ENCODE measurements at places on chromosomes 2 and 18. TPM values are rescaled to one million over a fixed set of nuclear protein-coding genes. Genes with fewer than 3 reads are reported as not detected.
A peak's percentile ranks its signal among the peaks of the same experiment; 100 is the strongest.

DNA sequence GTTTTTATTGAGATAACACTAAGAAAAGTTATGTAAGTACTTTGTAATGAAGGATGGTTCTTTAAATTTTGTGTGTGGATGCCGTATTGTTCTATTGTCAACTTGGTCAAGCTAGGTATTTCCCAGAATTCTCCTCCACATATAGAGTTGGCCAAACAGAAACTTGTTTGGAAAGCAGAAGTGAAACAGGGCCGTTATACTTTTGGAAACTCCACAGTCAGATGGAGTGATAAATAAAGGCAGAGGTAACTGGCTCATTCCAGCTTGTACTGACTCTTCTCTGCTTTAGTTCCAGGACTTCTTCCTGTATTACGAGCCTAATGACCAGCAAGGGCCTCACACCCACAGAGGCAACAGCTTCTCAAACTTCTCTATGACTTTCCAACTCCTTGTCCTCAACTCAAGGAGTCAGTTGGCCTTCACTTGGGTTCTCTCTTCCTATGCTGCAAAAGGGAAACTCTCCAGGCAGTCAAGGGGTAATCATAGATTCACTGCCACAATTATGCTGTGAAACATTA, 16.4 kb upstream of the STARD7 start:
- no peak for DNase-seq

GRCh38 chr2:111148225-111148873, 27.6 kb downstream of the BCL2L11 start:
- no peak for DNase-seq

DNA sequence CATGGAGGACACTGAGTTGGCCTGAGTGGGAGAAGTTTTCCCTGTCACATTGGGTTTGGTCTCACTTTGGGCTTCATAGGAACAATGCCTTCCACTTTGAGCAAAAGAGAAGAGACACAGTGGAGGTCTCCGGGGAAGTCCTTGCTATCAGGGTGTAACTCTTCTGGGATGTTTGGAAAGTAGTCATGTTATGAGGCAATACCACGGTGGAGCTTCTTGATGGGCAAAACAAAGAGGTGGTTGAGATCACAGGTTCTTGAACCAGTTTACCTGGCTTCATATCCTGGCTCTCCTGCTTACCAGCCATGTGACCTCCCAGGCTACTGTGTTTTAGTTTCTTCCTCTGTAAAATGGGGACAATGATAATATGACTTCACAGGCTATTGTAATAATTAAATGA, 478.6 kb downstream of the SLC4A3 start:
- no peak for DNase-seq

GRCh38 chr18:56148373-56148772, 490.0 kb downstream of the TXNL1 start:
- DNase-seq = no peak

GRCh38 chr2:215528555-215528954, 92.7 kb upstream of the FN1 start:
- DNase-seq = no peak

DNA sequence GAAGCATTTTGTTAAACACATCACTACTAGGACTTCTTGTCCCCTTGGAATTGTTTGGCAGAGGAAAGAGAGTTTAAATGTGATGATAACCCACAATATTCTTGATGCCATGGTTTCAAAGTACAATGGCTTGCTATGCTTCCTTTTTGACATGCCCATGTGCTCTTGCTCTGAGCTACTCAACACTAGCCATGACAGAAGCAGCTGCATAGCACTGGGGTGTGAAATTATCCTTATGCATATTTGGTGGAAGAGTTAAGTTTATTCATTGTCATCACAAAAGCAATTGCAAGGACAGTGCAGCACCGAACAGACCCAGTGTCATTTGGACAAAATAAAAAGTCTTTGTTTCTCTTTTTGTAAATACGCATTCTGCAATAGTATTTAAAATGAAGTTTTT, 209.9 kb upstream of the CDH20 start:
- no peak for DNase-seq

GRCh38 chr2:130832296-130832940, 4.3 kb upstream of the ARHGEF4 start:
- DNase-seq = no peak

- no peak for DNase-seq
These were observed 67.9 kb upstream of the ALPP start for GRCh38 chr2:232310696-232311095.

- DNase-seq = no peak
These were observed 47.6 kb downstream of the COL5A2 start for GRCh38 chr2:189131991-189132390.

GRCh38 chr2:3420076-3420768, 40.7 kb downstream of the TRAPPC12 start:
- no peak for DNase-seq

DNA sequence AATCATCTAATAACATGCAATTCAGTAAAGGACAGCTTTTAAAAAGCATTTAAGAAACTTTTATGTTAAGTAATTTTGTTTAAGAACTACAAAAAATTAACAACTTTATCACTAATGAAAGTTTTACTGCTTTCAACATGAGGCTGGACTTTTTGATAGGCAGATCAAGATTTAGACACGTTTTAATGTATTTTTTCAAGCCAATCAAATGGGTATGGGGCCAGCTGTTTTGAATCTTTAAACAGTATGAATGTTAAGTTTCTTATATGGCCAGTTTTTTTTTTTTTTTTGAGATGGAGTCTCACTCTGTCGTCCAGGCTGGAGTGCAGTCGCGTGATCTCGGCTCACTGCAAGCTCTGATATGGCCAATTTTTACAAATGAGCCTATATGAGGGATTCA, 73.1 kb downstream of the ST6GAL2 start:
- no peak for DNase-seq

DNA sequence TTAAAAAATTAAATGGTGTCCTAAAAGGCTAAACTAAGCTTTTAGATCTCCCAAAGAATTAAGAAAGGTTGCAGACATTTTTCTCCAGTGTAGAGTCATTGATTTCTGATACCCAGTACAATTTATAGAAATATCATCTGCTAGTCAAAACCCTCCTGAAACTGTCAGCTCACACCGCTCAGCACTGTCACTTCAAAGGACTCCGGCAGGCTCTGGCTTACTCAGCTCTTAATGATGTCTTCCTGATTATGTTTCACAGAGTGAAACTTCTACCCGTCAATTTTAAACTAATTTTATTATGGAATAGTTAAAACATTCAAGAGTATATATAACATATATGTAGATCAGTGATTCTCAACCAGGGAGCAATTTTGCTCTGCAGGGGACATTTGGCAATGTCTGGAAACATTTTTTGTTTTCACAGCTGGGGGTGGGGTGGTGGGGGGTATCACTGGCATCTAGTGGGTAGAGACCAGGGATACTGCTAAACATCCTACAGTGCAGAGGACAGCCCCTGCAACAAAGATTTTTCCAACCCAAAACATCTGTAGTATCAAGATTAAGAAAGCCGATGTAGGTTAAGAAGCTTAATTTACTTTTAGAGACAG, 31.6 kb downstream of the CDK15 start:
- DNase-seq = no peak

GRCh38 chr2:184633726-184634125, 35.4 kb downstream of the ZNF804A start:
- no peak for DNase-seq

GRCh38 chr18:62128157-62128556, 58.7 kb downstream of the PIGN start:
- no peak for DNase-seq

DNA sequence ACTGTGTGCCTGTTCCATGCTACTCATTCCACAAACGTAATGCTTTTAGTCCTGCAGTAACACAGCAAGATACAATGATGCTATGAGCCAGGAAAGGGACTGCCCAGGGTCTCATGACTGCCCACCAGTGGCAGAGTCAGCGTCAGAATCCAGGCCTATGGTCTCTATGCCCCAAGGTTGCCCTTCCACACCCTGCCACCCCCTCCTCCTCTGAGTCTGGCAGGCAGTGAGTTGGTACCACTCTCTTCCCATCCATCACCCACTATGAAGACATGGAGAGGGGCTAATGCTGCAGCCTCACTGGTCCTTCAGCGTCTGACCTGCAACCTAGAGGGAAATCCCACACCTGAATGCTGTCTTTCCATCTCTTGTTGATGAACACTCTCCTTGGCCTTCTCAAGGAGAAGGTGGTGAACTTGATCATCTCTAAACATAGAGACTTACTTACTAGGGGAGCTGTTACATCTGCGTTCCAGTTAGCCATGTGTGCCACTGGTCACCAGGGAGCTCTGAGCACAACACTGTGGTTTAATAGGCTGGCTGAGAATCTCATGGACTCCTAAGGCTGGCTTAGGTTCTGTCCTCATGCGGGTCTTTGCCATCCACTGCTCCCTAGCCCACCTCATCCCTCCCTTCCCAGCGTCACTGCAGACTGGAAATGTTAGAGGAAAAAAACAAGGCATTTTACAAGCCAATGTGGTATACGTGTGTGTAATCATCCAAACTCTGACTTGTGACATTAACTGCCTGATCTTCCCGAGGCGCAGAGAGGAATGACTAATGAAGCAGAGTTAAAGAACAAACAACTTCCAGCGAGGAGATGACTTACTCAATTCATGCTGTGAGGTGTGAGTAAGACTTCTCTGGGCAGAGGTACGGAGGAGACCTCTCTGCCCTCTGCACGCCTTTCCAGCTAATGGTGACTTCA, 28.8 kb downstream of the STEAP3 start:
- DNase-seq = no peak

- DNase-seq = peak; percentile 24
These were observed 325.6 kb upstream of the VRK2 start for GRCh38 chr2:57720728-57721627.

DNA sequence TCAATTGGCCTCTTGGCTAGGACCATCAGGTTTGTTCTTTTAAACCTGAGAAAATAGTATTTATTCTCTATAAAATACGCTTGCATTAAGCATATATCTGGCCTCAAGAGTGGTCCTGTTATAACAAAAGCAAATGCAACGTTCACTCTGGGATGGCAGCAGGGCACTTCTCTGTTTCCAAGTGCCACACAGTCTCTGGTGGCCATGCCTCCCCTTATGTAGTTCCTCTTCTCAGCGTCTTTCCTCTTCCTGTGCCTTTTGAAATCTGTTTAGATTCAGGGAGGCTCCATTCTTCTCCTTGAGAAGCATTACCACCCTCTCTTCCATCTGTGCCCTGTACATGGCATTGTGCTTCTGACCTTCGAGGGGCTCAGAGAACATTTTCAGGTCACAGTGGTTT, 51.9 kb downstream of the TSHZ1 start:
- DNase-seq = no peak

- DNase-seq = peak; percentile 42
These were observed 124.8 kb downstream of the FIGN start for GRCh38 chr2:163610817-163611556.

DNA sequence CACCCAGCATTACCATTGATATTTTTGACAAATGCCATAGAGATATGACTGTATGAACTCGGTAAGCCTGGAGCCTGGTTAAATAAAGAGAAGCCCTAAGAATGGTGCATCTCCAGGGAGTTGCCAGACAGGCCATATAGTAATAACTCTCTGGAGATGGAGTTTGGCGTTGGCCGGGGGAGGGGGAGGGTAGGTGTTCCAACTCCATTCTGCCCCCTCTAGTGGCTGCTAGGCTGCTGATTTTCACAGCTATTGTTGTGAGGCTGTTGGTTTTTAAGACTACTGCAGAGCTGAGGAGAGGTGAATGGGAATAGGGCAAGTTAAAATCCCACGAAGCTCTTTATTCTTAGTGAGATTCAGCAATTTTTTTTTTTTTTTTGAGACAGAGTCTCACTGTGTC, 99.9 kb downstream of the GALNT14 start:
- DNase-seq = no peak

DNA sequence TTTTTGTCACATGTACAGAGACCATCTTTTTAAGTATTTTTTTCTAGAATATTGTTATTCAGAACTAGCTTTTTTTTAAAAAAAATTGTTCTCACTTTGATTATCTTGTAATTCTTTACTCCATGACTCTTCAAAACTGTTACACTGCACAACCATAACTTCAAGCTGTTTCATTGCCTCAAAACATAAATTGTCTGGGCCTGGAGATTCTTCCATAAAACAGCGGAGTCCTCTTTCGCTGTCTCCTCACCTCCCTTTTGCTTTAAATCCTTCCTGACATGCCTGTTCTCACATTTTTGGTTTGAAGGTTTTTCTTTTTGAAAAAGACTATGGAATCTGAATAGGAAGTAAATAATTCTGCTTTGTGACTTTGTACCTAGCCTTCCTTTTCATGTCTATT, 126.7 kb downstream of the GALNT3 start:
- no peak for DNase-seq

DNA sequence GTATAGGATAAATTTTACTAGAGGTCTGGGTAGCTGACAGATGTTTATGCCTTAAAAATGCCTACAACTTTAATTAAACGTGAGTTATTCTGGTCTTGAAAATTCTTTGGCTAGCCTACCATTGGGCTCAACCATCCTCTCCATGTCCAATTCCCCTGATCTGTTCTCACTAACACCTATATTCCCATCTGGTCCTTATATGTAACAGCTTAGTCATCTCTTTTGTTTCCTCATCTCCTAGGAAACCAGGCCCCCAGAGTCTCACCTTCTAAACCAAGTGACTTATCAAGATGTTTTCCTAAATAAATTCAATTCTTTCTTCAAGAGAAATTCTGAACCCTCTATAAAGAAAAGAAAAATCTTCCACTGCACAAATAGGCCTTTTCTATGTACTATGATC, 148.5 kb downstream of the TTC32 start:
- no peak for DNase-seq

The SLC5A7 gene
- not detected for total RNA-seq

The CACNB4 gene
- total RNA-seq = 1.4 TPM

The CCDC68 gene
- 2.0 TPM for total RNA-seq

The POTEI gene
- not detected for total RNA-seq

The TXNDC2 gene
- not detected for total RNA-seq

The ALK gene
- 0.09 TPM for total RNA-seq

The PJVK gene
- 1.5 TPM for total RNA-seq

The ACOXL gene
- total RNA-seq = not detected

The GAREM1 gene
- total RNA-seq = 14.7 TPM

The CD8B2 gene
- not detected for total RNA-seq

The ATOH8 gene
- 19.0 TPM for total RNA-seq
